ENCODE measurements at places on chromosomes 6 and 20. TPM values are rescaled to one million over a fixed set of nuclear protein-coding genes. Genes with fewer than 3 reads are reported as not detected.

Gene SLC26A8
- total RNA-seq = under 0.01 TPM

Gene ME1
- total RNA-seq = 23.5 TPM

Gene SIRPB2
- total RNA-seq = not detected

Gene BTN1A1
- total RNA-seq = under 0.01 TPM

Gene MEI4
- total RNA-seq = not detected

Gene GNAS-AS1
- 2.0 TPM for total RNA-seq

Gene GPR63
- total RNA-seq = 0.98 TPM

Gene PTCHD4
- total RNA-seq = 5.5 TPM

Gene DYNLT2
- 0.98 TPM for total RNA-seq

Gene ADTRP
- 1.8 TPM for total RNA-seq

Gene SLC32A1
- not detected for total RNA-seq

Gene TRIM15
- total RNA-seq = not detected

Gene PRPH2
- total RNA-seq = 0.78 TPM

Gene DEFB124
- total RNA-seq = not detected

Gene FAM184A
- total RNA-seq = 1.4 TPM

Gene ZC2HC1B
- total RNA-seq = not detected
